Right ventricle myocardium inferior (tissue), 1 donor: ENCODE measurements at places on chromosomes 12 and 14.

GRCh38 chr12:116058574-116058973 lies 218.9 kb downstream of the MED13L start:
- no peak for DNase-seq

DNA sequence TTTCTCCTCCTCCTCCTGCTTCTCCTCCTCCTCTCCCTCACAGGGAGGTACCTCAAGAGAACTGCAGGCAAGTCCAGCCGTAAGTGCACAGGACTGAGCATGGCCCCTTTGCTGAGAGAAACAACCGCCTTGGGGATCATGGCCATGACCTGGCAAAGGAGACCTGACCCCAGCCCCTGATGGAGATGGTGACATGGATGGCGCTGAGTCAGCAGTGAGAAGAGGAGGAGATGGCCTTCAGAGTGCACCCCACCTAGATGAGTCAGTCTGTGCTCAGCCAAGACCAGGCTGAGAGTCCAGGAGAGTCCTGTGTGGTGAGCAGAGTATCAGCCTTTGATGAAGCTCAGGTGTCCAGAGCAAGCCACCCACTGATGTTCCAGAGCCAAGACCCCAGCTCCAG lies 36.4 kb downstream of the MEG3 start:
- peak; percentile 27 for DNase-seq

GRCh38 chr14:87158283-87158682 lies 834.7 kb downstream of the GALC start:
- DNase-seq = no peak

- DNase-seq = no peak
Measured at GRCh38 chr12:94133964-94134795, 14.2 kb upstream of the PLXNC1 start.

- no peak for DNase-seq
Measured at GRCh38 chr12:32303174-32303549, 96.2 kb upstream of the FGD4 start.

DNA sequence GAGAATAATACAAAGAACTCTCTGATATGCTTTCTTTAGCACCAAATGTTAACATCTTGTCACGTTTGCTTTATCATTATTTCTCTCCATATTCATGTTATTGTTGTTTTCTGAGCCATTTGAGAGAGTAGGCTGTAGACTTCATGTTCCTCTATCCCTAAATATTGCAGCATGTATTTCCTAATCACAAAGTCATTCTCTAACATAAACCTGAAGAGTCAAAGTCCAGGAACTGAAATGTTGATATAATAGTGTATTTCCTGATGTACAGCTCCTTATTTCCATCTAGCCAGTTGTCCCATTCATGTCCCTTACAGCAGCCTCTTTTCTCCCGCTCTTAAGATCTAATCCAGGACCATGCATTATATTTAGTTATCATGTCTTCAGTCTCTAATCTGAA lies 72.8 kb downstream of the SPATS2 start:
- no peak for DNase-seq

- no peak for DNase-seq
Measured at GRCh38 chr14:22598896-22599244, 770 bp downstream of the ABHD4 start.

DNA sequence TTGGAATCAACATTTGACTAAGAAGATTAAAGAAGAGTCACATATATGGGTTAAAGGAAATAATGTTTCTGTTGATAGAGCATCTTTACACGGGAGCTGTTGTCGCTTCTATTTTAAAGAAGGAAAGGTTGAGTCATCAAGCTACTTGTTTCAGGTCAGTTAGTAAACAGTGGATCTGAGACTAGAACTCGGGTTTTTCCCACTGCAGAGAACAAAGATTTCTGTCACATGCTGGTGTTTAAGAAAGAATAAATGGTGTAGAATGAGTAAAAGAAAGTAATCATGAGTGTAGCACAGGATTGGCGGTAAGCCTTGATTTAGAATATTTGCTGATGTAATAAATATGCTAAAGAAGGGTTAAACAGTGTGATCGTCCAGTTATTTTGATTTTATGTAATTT lies 455.5 kb downstream of the AEBP2 start:
- DNase-seq = no peak

DNA sequence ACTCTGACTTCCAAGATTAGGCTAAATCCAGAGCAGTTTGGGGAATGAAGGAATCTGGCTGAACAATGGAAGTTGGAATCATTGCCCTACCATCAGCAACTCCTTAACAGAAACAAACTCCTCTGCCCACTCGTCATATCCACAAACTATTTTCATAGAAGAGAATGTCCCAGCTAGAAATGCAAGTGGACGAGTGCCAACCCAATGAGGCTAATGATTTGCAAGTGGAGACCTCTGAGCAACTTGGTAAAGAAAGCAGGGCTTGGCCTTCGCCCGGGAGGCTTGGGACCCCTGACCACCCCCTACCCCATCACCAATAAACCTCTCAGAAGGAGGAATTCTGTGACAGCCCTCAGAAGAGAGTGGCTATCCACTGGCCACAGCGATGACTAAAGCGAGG lies 40.0 kb upstream of the DDX11 start:
- no peak for DNase-seq

- no peak for DNase-seq
Measured at GRCh38 chr12:47896633-47897032, 8.2 kb downstream of the VDR start.

DNA sequence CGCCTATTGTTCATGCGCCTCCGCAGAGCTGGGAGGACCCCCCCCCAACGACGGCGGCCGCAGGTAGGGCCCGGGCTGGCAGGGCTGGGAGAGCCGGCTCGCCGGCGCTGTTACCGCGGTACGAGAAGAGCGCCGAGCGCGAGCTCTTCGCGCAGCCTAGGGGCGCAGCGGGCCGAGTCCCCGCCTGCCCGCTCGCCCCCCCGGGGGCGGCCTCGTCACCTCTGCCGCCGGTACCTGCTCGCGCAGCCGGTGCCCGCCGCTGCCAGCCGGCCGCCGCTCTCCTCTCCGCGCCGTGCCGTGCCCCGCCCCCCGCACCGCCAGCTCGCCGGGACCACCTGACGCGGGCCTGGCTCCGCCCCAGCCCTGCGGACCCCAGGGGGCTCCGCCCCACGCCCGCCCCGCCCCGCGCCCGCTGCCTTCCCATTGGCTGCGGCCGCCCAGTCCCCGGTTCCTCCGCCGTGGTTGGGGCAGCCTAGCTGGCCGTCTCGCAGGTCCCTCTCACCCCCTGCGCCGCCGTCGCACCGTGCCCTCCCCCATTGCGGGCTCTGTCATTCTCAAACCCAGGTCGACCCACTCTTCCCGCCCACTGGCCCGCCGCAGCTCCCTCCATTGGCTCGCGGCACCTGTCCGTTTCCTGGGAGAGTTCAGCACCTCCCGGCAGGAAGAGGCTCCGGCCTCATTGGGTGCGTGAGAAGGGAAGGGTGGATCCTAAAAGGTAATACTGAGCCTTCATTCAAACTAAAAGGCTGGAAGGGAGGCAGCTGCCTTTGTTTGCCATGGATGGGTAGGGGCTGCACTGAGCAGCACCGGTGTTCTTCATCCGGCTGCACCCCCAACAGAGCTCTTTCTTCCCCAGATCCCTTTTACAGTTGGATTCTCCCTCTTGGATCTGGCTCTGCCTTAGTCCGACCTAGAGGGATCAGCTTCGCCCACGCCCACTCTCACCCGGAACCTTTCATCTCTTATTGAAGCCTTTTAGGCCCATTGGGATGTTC lies at the start of gene MAP3K9:
TSS of gene MAP3K9 (minus strand) at position 289 of the 995 bp plus-strand sequence. CDS start 342 bp downstream, outside the sequence.
- peak; percentile 91 for DNase-seq

DNA sequence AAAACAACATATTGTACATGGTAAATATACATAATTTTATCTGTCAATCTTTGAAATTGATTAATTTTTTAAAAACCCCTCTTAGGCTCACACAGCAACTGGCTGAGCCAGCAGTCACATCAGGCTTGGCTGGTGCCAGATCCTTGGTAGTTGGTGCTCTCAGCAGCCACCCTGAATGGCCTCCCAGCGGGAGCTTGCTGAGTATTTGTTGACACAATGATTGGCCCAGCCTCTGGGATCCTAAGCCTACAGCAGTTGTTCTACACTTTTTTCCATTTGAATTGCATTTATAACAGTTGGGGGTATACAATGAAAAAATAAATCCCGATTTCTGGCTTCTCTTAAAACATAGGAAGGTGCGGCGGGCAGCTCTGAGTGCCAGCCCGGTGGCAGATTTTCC lies 11.1 kb downstream of the PRKAB1 start:
- DNase-seq = no peak

DNA sequence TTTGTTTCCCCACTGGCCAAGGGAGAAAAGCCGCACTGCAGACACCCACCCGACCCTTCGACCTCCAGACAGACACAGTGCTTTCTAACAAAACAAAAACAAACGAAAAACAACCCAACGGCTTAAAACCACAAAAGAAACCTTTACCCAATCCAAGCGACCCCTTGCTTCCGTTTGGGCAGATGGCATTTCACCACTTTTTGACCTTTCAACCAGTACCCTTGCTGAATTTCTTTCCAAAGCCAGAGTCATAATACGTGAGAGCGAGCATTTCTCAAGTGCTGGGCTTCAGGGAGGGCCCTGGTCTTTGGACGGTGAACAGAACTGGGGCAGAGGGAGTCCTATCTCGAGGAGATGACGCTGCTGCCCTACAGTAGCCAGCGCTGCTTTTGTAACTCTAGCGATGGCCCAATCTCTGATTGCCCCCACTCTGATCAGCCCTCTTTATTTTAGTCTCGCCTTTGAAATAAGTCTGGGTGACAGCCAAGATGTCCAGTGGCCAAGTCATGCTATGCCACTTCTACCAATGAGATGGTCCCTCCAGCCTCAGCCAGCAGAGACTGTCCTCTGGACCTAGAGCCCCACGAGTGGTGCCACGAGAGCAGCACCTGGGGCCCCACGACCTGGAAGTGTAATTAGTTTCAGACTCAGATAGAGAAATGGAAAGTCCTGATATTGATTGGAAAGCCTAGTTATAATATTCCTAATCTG lies 21.9 kb upstream of the ADIPOR2 start:
- DNase-seq = peak; percentile 80

- no peak for DNase-seq
Measured at GRCh38 chr12:39538679-39539104, 80.9 kb downstream of the ABCD2 start.

DNA sequence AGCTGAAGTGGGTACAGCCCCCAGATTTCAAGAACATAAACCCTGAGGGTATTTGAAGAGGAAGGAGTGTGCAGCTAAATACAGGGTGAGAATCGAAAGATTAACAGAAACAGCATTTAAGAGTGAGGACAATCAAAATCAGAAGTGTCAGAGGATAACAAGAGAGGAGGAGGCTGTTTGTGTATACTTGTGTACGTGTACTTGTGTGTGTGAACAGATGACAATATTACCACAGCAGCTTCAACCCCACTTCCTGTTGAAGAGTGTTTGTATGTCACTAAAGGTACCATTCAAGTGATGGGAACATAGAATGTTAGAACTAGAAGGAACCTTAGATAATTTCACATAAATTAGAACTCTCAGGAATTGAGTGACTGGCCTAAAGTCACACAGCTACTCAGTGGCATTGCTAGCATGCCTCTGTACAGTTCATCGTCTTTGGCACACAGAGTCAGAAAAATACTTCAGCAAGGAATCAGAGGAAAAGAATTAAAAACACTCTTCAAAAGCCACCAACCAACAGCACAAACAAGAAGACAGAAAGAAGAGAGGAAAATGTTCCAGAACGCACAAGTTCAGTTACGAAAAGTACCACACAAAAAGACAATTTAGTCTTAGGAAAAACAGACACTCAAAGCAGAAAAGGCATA lies 164.3 kb upstream of the BCL2L14 start:
- no peak for DNase-seq
